Erythroblast (primary cell): ENCODE measurements at places on chromosomes 2 and 18.
A peak's percentile ranks its signal among the peaks of the same experiment; 100 is the strongest.

DNA sequence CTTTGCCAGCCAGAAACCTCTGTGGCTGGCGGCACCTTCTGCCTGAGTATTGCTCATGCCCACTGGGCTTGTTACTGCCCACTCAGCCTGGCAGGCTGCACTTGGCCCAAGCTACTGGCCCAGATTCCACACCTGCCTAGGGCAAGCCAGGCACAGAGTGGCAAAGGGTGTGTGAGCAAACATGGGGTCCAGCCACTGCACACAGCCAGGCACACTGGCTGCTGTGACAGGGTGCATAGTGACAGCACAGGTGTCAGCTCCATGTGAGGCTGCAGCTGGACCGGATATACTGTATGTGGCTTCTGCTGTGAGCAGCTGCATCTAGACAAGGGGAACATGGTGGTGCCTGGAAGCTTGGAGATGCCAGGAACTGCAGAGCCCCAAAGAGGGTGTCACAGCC lies 113.9 kb downstream of the COPS8 start:
- no peak for DNase-seq

DNA sequence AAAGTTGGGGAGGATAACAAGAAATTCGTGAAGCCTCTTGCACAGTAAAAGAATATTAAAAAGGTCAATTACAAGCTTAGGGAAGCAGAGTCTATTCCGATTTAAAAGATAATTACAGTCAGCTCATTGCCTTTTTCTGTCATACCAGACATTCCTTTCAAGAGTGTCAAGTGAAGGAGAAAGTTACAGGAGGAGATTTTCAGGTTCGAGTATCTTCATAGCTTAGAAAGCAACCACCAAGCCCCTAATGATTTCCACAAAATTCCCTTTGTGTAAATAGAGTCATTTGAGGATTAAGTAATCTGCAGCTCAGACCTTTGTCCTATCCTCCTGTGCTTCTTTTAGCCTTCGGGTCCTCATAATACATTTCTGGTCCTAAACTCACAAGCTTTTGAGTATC lies 414.9 kb downstream of the CDH2 start:
- DNase-seq: no peak

GRCh38 chr2:189798312-189799029 lies 14.2 kb downstream of the PMS1 start:
- peak; percentile 51 for DNase-seq

DNA sequence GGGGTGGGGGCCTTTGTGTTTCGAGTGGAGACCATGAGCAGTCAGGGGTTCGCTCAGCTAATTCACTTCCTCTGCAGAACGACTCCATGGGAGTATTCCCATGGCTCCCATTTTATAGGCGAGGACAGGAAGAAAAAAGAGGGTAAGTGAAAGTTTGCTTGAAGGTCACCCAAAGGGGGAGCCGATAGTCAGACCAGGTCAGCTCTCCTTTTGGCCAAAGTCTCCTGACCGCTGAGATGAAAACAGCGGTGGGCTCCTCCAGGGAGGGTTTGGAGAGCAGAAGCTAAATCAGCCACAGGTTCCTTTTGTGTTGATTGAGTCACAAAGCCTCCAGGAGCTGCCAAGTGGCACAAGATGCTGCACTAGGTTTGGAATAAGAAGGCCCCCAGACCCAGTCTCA lies 34.1 kb upstream of the CTAGE1 start:
- peak; percentile 29 for DNase-seq

GRCh38 chr2:18611604-18612003 lies 22.2 kb upstream of the NT5C1B start:
- no peak for DNase-seq

- no peak for DNase-seq
Measured at GRCh38 chr2:147636238-147636882, 208.5 kb upstream of the ACVR2A start.

- DNase-seq: no peak
Measured at GRCh38 chr2:206520450-206520849, 77.1 kb downstream of the ADAM23 start.

- DNase-seq: no peak
Measured at GRCh38 chr2:108538000-108538625, 3.8 kb downstream of the LIMS1 start.

GRCh38 chr18:79489051-79489898 lies 93.5 kb downstream of the NFATC1 start:
- no peak for DNase-seq

GRCh38 chr18:55510809-55511208 lies 77.2 kb downstream of the TCF4 start:
- no peak for DNase-seq

DNA sequence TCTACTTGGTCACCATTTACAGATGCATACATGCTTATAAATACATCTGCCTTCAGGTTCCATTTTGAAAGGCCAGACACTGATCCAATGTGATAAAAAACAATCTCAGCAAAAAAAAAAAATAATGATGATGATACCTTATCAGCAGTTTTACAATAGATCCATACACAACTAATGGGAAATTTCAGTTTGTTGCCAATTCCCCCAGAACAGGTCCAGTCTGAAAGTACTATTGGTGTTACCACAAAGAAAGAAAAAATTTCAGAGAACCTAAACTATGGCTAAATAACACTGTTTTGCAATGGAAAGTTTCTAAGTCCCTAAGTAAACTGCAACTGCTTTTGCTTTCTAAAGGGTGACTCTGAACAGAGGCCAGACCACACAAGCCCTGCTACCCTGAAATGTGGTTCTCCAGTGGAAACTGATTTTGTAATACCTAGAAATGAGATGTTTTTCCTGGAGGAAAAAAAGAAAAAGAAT lies 54.1 kb downstream of the LPIN2 start:
- DNase-seq: no peak

GRCh38 chr2:207408086-207408794 lies 121.5 kb upstream of the CREB1 start:
- DNase-seq: no peak

DNA sequence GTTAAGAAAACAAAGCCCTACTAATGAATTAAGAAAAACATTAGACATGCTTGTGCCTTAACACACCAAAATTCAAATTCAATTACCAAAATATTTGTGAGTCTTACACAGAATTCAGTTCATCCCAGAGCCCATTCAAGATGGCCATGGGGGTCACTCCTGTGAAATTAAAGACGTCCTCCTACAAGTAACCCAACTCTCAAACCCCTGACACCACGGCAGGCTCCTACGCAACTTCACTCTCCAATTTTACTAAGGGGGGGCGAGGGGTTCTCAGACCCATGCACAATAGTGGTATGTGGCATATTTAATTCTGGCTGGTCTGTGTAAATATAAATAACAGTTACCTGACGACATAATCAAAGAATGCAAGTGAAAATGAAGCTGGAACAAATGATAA lies 5.0 kb downstream of the ZNF516 start:
- DNase-seq: no peak

GRCh38 chr18:61448316-61448715 lies 115.1 kb downstream of the CDH20 start:
- no peak for DNase-seq

- peak; percentile 49 for DNase-seq
Measured at GRCh38 chr2:100606726-100607343, 44.0 kb downstream of the PDCL3 start.
